ENCODE measurements at places on chromosomes 11 and 22.

- no peak for DNase-seq
Measured at GRCh38 chr11:36164506-36165250, 124.5 kb downstream of the COMMD9 start.

- no peak for DNase-seq
Measured at GRCh38 chr11:110095554-110095953, 2.4 kb downstream of the ZC3H12C start.

DNA sequence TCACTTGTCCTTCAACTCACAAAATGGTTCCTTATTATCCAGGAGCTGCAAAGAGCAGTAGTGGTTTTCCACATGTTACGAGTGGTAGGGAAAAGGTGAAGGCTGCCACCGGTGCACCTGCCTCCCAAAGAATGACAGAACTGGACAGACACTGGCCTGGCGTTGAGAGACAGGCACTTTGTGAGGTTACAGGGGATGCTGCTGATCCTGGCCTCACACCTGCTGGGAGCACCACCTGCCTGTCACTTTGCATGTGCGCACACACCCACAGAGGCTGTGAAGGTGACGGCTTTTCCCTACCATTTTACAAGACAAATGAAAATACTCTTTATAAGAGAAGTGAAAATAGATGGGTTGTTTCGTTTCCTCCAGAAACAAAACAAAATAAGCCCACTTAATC, 175.3 kb upstream of the B3GAT1 start:
- no peak for DNase-seq

DNA sequence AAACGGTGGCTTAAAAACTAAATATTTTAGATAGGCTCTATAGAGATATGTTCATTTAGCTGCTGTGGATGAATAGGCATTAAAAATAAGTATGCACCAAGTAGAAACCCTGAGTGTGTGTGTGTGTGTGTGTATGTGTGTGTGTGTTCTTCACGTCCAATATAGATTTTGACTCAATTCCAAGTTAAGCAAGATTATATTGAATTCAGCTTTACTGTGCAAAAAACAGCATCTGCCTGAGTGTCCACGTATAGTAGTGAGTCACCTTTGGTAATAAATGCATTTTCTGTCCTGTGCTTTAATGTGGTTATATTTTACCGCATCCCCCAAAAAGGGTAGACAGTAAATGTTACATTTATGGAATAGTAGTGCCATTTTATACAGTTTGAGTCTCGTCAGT, 71.2 kb downstream of the PDHX start:
- DNase-seq: no peak

- DNase-seq: no peak
Measured at GRCh38 chr22:43534916-43535315, 123.1 kb downstream of the MPPED1 start.

DNA sequence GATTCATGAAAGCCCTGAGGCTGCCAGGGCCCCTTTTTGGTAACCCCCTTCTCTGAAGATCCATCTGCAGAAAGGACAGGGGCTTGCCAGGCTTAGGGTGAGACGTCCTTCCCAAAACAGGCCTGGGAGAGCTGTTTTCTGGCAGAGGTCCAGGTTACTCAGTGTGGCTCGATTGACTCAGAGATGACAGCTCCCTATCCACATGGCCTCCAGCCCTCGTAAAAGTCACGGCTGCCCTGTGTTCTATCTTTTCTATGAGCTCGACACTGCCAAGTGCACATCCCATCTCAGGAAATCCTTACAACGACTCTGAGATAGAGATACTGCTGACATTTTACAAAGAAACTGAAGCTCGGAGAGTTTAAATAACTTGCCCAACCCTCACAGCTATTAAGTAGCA, 20.4 kb downstream of the ADAMTS8 start:
- peak; percentile 47 for DNase-seq

- DNase-seq: peak; percentile 88
Measured at GRCh38 chr11:208181-208916, 841 bp downstream of the RIC8A start.

DNA sequence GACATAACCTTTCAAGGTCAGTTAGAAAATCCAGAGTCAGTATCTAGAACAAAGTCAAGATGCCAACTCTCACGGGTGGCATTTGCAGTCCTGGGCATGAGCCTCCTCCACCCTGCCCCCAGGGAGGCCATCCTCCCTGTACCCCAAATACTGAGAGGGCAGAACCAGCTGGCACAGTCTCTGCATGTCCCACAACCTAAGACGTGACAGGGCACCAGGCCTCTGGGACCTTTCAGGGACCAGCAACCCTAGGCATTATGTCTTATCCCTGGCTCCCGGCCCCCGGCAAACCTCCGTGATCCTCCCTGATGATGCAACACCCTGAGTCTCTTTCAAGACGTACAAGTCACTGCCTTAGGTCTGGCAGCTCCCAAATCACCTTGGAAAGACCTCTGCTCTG, 2.0 kb downstream of the MB start:
- no peak for DNase-seq

GRCh38 chr22:35742342-35743100, 24.8 kb downstream of the APOL5 start:
- DNase-seq: no peak

DNA sequence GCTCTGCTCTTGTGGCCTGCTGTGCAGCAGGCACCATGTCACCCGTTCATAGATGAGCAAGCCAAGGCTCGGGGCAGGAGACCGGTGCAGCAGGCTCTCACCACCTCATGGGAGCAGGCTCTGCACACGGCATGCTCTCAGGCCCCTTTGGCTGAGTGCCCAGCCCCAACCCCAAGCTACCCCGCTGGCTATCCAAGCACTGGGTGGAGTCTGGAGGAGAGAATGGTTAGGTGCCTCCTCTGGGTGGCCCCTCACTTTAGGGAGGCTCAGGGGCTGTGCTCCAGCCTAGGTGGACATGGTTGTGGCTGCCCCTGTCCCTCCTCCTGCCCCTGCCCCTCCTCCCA, 199.9 kb downstream of the IGLL1 start:
- no peak for DNase-seq

- DNase-seq: peak; percentile 98
Measured at GRCh38 chr22:30667494-30668385, at the start of gene DUSP18. DUSP18 (minus strand) TSS chr22:30667875; CDS start chr22:30664003, 3,872 bp downstream.
